ENCODE measurements at places on chromosomes 5 and 9.

DNA sequence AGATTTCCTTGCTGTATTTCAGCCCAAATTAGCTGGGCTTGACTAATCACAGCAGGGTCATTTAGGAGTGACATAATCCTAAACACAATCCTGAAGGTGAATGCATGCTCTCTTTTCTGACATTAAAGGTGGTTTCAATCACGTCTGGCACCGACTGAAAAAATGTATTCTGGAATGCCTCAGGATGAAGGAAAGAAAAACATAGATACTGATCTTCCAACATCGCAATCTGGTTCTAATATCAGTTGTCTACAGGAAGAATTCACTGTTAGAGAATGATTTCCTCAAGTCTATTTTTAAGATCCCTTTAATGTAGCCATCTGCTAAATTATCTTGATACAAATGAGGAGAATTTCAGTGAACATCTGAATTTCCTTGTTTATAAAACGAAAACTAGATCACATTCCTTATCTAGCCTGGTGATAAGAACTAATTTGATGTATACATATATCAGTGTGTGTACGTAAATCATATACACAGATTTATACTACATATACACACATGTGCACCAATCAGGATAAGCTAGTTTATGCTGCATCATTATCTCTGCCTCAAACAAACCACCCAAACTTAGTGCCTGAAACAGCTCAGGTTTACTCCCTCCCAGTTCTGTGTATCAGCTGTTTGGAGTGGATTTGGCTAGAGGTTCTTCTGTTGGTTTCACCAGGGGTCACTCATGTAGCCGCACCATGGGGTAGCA is 31.3 kb upstream of the TAS2R1 start:
- DNase-seq, result no peak

- no peak for DNase-seq
Measured at GRCh38 chr5:18745988-18746615, 1111.8 kb downstream of the TAF11L14 start.

- DNase-seq, result no peak
Measured at GRCh38 chr9:105006514-105006913, 78.6 kb upstream of the ABCA1 start.

DNA sequence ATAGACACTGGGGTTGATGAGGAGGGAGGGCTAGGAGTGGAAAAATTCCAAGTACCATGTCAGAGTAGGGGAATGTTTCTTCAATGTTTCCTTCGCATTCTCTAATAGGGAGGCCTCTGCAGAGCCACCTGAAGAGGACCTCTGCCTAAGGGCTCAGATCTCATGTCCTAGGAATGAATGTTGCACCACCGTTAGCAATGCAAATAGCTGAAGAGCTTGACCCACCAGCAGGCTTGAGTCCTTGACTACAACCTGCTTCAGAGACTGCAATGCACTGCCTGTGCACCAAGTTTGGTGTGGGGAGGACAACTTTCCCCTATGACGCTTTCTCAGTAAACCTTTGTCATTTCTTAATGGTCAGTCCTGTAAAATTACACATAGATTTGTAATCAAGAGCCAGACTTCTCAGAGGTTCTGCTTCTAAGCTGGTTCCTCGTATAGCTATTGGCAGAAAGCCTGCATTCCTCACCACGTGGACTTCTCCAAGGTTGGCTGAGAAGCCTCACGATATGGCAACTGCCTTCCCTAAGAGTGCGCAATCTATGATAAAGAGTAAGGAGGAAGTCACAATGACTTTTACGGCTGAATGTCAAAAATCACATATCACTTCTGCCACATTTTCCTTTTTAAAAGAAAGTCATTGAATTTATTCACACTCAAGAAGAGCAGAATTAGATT is 600.7 kb upstream of the PTGER4 start:
- DNase-seq, result no peak

DNA sequence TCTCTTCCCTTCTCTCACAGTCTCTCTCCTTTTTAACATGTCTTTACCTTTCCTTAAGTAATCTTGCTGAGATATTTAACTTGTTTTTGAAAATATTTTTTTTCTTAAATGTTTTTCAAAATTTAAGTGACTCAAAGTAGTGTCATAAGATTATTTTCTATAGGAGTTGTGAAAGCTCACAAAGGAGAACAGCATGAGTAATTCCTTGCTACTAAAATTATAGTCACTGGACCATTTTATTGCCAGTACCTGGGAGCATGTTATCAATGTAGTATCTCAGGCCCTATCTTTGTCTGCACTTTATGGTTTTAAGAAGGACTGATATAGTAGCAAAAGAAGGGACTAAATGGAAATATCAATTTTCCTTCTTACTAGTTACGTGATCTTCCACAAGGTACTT is 181.9 kb downstream of the TMEM232 start:
- DNase-seq, result no peak

- DNase-seq, result peak; percentile 62
Measured at GRCh38 chr9:91954841-91955471, 4.9 kb upstream of the ROR2 start.

GRCh38 chr5:178287091-178287790 is 54.6 kb upstream of the PHYKPL start:
- DNase-seq, result no peak

- no peak for DNase-seq
Measured at GRCh38 chr5:107302441-107302840, 368.3 kb downstream of the EFNA5 start.

- no peak for DNase-seq
Measured at GRCh38 chr5:162487528-162488525, 420.3 kb downstream of the GABRG2 start.

- no peak for DNase-seq
Measured at GRCh38 chr9:36174271-36174670, 5.1 kb downstream of the CCIN start.
